ENCODE measurements at places on chromosomes 3 and 15. TPM values are rescaled to one million over a fixed set of nuclear protein-coding genes. Genes with fewer than 3 reads are reported as not detected.

GRCh38 chr15:30943654-30944335 lies 40.1 kb downstream of the FAN1 start:
- no peaks in the 10 kb centered on the region for H3K36me3 ChIP-seq
- no peaks in the 10 kb centered on the region for H3K4me1 ChIP-seq
- ATAC-seq = no peak
- H3K27ac ChIP-seq = no peak overlapping the region
- H3K27me3 ChIP-seq = no peaks in the 10 kb centered on the region

GRCh38 chr3:194906229-194906629 lies 220.5 kb downstream of the FAM43A start:
- no peaks in the 10 kb centered on the region for H3K4me1 ChIP-seq
- H3K27ac ChIP-seq = no peak overlapping the region
- no peaks in the 10 kb centered on the region for H3K27me3 ChIP-seq
- no peaks in the 10 kb centered on the region for H3K36me3 ChIP-seq
- no peak for ATAC-seq

DNA sequence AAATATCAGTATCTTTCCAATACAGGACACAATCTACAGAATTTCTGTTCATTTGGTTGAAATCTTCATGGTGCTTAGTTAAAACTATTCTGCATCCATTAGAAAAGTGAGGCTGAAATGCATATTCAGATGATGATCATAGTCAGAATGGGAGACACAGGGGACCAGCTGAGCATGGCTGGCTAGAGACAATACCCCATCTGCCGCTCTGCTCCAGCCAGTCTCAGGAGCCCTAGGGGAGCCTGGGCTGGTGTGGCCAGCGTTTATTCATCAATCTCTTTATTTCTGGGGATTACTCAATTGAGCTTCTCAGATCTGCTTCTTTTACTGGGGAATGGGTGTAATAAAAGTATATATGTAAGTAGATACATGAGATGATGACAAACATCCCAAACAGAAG lies 470.9 kb upstream of the CDIN1 start:
- H3K27ac ChIP-seq = no peak overlapping the region
- H3K4me1 ChIP-seq = no peaks in the 10 kb centered on the region
- H3K27me3 ChIP-seq = no peaks in the 10 kb centered on the region
- H3K4me3 ChIP-seq = no peak overlapping the region
- no peaks in the 10 kb centered on the region for H3K36me3 ChIP-seq
- ATAC-seq = no peak

SLTM gene
- 79.3 TPM for total RNA-seq
